Nephron progenitor cell (in vitro differentiated cells): ENCODE measurements at places on chromosomes 16 and 17.
A peak's percentile ranks its signal among the peaks of the same experiment; 100 is the strongest.

- peak; percentile 73 for DNase-seq
Measured at GRCh38 chr16:67672739-67673662, 6.4 kb downstream of the C16orf86 start.

DNA sequence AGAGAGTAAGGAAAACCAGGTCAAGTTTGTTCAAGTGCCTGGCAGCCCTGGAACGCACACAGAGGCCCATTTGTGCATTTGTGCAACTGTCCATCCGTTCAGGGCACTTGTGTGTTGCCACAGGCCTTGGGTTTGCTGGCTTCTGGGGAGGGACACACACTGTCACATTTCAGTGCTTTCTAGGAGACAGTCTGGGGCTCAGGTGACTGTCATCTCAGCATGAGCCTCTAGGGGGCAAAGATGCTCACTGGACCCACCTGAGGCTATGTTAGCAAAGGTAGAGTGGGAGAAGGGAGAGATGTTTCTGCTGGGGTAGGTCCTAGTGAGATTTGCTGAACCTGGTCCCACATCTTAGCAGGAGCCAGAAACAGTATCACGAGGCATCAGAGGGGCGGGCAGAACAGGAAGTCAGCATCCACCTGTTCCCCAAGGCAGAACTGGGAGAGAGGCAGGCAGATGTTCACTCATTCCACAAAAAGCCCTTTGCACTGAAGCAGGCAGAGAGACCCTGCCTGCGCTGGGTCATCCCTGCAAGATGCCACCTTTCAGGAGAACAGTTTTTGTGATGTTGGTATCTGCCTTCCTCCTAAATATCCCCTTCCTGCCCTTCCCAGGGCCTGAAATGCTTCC is 48.5 kb downstream of the RAI1 start:
- DNase-seq: peak; percentile 57

DNA sequence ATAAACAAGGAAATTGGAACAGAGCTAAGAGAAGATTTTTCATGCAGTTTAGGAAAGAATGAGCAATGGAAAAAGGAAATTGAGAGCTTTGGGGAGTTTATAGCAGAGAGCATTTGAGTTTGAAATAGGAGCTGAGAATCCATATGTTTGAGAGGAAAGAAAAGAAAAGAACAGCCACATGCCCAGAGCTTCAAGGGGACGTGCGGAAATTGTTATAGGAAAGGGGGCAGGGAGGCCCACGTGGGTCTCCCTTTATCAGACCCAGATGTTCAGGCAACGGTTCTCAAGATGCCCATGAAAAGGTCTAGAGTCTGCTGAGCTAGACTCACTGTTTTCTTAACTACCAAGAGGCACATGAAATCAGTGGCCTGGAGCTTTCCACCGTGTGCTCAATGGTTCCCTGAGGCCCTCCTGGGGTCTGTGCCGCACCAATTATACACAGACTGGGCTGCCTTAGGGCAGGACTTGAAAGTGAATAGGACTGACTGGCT is 31.2 kb downstream of the CHD9 start:
- no peak for DNase-seq

GRCh38 chr17:68821860-68822696 is 133.1 kb downstream of the ABCA8 start:
- DNase-seq: peak; percentile 3

DNA sequence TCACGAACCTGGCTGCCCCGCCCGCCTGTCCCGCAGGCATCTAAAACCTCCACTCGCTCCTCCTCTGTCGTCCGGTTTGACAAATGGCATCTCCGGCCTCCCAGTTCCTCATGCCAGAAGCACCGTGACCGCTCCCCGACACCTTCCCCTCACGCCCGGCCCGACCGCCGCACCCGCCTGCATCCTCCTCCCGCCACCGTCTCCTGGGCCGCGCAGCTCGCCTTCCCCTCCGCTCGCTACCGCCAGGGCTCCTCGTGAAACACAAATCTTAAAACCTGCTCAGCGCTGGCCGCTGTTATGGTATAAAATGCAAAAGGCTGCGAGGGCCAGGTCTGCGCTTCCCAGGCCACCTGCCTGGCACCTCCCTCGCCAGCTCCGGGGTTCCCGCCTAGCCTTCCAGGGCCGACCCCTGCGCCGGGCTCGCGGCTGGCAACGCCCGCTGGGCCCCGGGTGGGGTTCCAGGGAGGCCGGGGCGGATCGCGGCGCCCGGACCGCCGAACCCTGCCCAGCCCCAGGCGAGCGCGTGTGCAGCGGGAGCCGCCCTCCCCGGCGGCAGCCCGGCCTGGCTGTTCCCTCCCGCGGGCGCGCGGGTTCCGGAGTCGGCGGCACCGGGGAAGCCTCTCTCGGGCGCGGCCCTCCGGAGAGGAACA is 488 bp downstream of the SPSB3 start:
- peak; percentile 61 for DNase-seq

DNA sequence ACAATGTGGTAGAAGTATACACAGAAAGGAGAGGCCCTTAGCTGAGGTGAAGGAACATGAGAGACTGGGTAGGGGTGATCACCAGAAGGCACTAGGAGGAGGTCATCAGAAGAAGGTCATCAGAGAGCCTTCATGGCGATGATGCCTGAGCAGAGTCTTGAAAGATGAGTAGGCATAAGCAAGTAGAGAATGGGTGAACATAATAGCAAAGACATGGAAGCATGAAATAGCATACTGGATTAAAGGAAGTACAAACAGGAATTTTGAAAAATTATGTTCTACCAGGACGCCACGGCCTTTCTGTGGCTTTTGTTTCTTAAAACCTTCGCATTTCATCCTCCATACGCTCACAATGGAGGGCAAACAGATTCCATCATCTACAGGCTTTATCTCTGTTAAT is 2.9 kb downstream of the IKZF3 start:
- DNase-seq: no peak
